CD4-positive, alpha-beta memory T cell (primary cell): ENCODE measurements at places on chromosomes 6 and 20. TPM values are rescaled to one million over a fixed set of nuclear protein-coding genes. Genes with fewer than 3 reads are reported as not detected.

The LATS1 gene
- total RNA-seq = 51.8 TPM

The OVOL2 gene
- total RNA-seq = not detected

The ZFAND3 gene
- 32.7 TPM for total RNA-seq

The ABHD16B gene
- total RNA-seq = not detected

The TNFRSF6B gene
- not detected for total RNA-seq

DNA sequence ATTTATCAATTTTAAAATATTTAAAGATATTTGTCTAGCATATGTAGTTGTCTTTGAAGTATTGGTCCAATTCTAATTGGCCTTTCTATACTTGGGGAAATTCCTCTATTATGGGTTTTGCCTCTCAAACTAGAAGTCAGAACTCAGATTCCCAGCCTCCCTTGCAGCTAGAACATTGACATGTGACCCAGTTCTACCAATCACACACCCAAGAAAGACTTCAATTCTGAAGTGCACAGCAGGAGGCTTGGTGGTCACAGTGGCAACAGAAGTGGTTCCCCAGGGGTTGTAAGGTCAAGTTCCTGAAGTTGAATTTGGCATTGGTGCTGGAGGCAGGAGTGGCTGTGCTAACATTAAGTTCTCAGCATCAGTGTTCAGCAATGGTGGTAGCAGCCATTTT, 14.8 kb upstream of the FKBP5 start:
- DNase-seq = no peak
- H3K4me3 ChIP-seq = no peak overlapping the region
- H3K36me3 ChIP-seq = no peaks in the 10 kb centered on the region
- H3K27me3 ChIP-seq = no peaks in the 10 kb centered on the region

GRCh38 chr6:33451606-33452005, 2.8 kb upstream of the ZBTB9 start:
- H3K27me3 ChIP-seq = no peaks in the 10 kb centered on the region
- no peak overlapping the region for H3K4me3 ChIP-seq
- DNase-seq = no peak

DNA sequence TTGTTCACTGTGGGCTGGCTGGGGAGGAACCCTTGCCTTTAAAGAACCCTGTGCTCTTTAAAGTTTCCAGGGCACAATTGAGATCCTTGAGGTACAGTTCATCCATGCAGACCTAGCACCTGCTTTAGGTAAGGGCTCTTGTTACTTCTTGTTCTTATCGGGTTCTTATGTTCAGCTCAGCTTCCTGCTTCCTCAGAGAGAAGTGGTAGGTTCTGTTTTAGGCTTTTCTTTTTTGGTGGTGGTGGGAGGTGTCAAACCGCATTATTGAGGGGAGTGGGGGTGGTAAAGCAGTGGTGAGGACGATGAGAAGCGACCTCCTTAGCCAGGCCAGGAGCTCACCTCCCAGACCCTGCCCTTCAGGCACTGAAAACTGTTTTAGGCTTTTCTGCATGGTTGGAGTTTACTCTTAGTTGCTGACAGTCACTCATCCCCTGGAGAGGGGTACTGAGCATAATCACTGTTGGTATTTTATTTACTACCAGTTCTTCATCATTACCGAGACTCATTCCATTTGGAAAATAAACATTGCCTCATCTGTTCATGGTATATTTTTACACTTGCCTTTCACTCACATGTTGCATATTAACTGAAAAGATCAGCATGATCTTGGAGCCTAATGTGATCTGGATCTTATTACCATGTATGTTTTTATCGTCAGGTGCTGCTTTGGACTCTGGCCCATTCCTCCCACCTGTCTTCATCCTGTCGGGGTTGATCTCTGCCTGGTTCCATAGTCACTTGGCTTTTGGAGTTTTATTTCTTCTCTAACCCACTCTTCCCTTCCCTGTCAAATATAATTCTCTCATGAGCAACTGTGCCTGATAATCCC, 35.4 kb downstream of the SLC16A10 start:
- H3K27ac ChIP-seq = no peak overlapping the region
- H3K36me3 ChIP-seq = no peaks in the 10 kb centered on the region
- H3K27me3 ChIP-seq = no peaks in the 10 kb centered on the region
- no peak overlapping the region for H3K4me3 ChIP-seq
- H3K4me1 ChIP-seq = peaks cover 10% of the 10 kb centered on the region
- no peak for DNase-seq

- no peaks in the 10 kb centered on the region for H3K4me1 ChIP-seq
- DNase-seq = no peak
- H3K27ac ChIP-seq = no peak overlapping the region
These were observed 55.6 kb downstream of the AGPAT4 start for GRCh38 chr6:161218222-161218621.

DNA sequence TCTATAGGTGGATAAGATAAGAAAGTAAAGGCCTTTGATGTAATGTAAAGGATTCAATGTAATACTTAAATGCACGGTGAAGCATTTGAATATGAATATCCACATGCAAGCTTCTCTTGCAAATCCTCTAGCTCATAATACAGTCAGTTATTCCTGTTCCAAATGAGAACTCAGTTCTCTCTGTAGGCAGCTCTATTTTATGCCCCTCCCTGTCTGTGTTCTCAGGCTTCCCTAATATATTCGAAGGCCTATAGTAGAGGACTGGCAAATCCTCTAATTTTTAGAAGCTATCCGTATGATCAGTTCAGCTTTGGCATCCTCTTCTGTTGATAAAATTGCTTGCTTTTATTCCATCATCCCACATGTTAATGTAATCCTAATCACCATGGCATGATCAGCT, 200.2 kb downstream of the UBE3D start:
- no peaks in the 10 kb centered on the region for H3K36me3 ChIP-seq
- no peak for DNase-seq
- no peaks in the 10 kb centered on the region for H3K27me3 ChIP-seq
- no peaks in the 10 kb centered on the region for H3K4me1 ChIP-seq

DNA sequence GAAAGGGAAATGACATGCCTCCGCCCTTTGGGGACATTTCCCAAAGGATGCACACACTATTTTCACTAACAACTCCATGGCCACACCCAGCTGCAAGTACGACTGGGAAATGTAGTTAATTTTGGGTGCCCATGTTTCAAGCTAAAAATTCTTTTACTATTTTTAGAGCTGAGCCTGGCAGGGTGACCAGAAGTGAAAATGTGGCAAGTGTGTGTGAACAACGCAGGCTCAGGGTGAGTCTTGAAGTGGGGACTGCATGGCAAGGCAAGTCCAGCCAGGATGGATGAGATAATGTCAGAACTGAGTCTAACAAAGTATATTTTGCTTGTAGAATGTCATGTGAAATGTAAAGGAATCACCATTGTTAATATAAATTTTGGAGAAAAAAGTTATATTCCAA, 17.0 kb upstream of the CD109 start:
- no peak overlapping the region for H3K4me3 ChIP-seq
- DNase-seq = no peak
- H3K27me3 ChIP-seq = no peaks in the 10 kb centered on the region
- no peaks in the 10 kb centered on the region for H3K4me1 ChIP-seq

GRCh38 chr6:79330704-79331103, 96.2 kb upstream of the HMGN3 start:
- no peak overlapping the region for H3K4me3 ChIP-seq
- no peaks in the 10 kb centered on the region for H3K27me3 ChIP-seq
- H3K27ac ChIP-seq = no peak overlapping the region
- no peaks in the 10 kb centered on the region for H3K4me1 ChIP-seq
- no peak for DNase-seq

DNA sequence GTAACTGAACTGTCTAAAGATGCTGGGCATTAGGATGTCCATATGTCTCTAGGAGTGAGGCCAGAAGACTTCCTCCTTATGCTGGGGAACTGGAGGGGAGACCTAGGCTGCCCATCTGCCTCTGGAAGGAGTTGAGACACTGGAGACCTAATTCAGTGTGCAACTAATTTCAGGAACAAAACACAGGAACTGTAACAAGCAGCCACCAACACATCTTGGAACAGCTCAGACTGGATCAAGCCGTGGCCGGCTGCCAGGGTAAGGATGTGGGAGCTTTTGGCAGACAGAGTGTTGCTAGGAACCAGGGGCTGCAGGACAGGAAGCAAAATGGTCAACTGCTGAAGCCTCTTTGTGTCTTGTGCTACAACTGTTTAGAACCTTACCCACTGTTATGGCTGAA, 16.4 kb upstream of the MAS1 start:
- no peaks in the 10 kb centered on the region for H3K4me1 ChIP-seq
- no peak overlapping the region for H3K27ac ChIP-seq
- no peak overlapping the region for H3K4me3 ChIP-seq
- DNase-seq = no peak
- H3K36me3 ChIP-seq = no peaks in the 10 kb centered on the region

- no peak for DNase-seq
- no peaks in the 10 kb centered on the region for H3K36me3 ChIP-seq
- H3K4me1 ChIP-seq = no peaks in the 10 kb centered on the region
- H3K27ac ChIP-seq = no peak overlapping the region
These were observed 871.1 kb upstream of the GJE1 start for GRCh38 chr6:141261672-141262060.

GRCh38 chr6:157602521-157603295, 220.3 kb upstream of the SNX9 start:
- H3K4me1 ChIP-seq = no peaks in the 10 kb centered on the region
- no peaks in the 10 kb centered on the region for H3K36me3 ChIP-seq
- no peaks in the 10 kb centered on the region for H3K27me3 ChIP-seq
- H3K27ac ChIP-seq = no peak overlapping the region

GRCh38 chr20:13991311-13991710, 897 bp upstream of the SEL1L2 start:
- no peak overlapping the region for H3K27ac ChIP-seq
- H3K27me3 ChIP-seq = no peaks in the 10 kb centered on the region
- no peaks in the 10 kb centered on the region for H3K36me3 ChIP-seq
- H3K4me3 ChIP-seq = no peak overlapping the region

GRCh38 chr6:4280707-4281106, 145.3 kb upstream of the ECI2 start:
- DNase-seq = no peak
- no peaks in the 10 kb centered on the region for H3K36me3 ChIP-seq
- no peaks in the 10 kb centered on the region for H3K4me1 ChIP-seq
- no peak overlapping the region for H3K27ac ChIP-seq
- no peaks in the 10 kb centered on the region for H3K27me3 ChIP-seq

GRCh38 chr20:58811334-58811733, 39.4 kb downstream of the GNAS-AS1 start:
- no peak overlapping the region for H3K27ac ChIP-seq
- H3K36me3 ChIP-seq = no peaks in the 10 kb centered on the region
- H3K27me3 ChIP-seq = no peaks in the 10 kb centered on the region
- H3K4me3 ChIP-seq = no peak overlapping the region
- H3K4me1 ChIP-seq = no peaks in the 10 kb centered on the region

DNA sequence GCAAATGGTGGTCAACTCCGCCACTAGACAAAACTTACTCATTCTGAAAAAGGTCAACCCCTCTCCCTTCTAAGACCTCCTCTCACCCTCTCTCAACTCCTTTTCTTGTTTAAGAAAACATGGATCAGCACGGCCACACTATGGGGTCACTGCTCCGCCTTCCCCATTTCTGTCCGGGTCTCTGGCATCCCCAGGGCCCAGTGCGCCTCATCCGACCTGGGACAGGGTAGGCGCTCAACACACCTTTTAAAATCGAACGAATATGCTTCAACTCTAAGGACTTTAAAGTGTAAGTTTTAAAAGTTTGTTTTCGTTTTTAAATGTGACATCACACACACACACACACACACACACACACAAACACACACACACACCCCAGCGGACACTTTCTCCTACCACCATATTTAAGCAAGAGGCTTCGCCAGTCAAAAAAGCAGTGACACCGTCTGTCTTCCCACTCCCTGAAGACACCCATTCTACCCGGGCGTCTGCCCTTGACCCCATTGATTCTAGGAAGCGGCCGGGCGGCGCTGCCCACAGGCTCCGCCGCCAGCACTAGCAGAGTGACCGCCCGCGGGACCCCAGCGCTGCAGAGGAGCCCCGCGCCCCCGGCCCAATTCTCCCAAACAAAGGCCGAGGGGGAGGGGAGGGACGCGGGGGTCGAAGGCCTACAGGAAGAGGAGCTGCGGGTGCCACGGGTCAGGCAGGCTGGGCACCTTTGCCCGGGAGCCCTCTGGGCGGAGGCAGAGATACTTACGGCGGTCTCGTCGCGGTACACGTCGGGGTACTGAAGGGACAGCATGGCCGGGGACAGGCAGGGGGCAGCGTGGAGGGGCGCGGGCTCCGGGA, 568 bp downstream of the PREP start:
- no peaks in the 10 kb centered on the region for H3K36me3 ChIP-seq
- peak overlapping the region; percentile 47 for H3K27ac ChIP-seq
- H3K27me3 ChIP-seq = no peaks in the 10 kb centered on the region
- peak overlapping the region; percentile 42 for H3K4me3 ChIP-seq
- peaks cover 53% of the 10 kb centered on the region for H3K4me1 ChIP-seq
- peak; percentile 40 for DNase-seq
